ENCODE measurements at places on chromosomes 2 and 18. TPM values are rescaled to one million over a fixed set of nuclear protein-coding genes. Genes with fewer than 3 reads are reported as not detected.

DNA sequence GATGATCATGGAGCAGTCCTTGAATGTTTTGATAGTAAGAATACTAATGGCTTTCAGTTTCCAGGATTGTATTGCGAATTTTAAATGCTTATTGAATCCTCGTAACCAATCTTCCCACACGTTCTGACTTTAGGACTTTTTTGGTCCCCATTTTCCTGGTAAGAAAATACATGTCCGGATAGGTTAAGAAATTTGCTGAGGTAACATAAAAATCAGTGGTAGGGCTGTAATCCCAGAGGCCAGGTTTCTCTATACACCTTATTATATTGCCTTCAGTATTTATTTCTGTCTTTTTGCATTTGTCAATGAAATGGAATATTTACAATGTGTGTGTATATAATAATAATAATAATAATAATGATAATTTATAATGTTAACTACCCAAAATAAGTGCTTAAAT, 603.2 kb downstream of the TMEM182 start:
- DNase-seq: no peak

DNA sequence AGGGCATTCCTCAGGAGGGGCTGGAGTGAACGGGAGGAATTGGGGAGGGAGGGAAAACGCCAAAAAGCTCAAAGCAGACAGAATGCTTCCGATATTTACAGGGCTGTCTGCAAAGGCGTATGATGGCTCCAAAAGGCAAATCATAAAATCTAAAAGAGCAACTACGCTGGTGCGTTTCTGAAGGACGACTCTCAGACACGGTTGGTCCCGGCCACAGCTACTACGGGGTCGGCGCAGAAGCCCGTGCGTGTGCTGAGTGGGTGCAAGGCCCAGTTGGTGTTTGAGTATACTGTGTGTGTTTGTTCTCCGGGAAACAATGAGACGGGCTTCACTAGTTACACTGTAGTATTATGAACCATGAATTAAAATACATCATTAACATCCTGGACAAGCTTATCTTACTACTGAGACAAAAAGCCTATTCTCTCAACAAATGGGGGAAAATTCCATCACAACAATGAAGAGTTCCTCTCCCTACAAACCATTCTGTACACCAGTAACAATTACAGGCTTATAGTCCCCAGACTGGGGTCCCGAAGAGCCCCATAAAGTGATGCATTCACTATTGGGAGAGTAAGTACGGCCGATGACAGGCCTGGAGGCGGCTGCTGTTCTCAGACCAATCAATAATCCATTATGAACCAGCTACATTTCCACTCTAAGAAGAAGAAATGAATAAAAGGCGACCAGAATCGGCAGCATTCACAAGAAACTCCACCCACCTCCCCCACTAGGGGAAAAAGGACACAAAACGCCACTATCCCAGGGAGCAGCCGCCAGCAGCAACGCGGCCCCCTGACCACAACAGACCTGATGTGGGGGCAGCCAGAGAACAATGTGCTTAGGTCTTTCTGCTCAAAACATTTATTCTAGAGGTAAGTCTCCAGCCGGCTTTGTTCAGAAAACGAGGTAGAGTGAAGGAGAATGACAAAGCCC, 43.4 kb downstream of the ZNF516 start:
- DNase-seq: peak; percentile 48

DNA sequence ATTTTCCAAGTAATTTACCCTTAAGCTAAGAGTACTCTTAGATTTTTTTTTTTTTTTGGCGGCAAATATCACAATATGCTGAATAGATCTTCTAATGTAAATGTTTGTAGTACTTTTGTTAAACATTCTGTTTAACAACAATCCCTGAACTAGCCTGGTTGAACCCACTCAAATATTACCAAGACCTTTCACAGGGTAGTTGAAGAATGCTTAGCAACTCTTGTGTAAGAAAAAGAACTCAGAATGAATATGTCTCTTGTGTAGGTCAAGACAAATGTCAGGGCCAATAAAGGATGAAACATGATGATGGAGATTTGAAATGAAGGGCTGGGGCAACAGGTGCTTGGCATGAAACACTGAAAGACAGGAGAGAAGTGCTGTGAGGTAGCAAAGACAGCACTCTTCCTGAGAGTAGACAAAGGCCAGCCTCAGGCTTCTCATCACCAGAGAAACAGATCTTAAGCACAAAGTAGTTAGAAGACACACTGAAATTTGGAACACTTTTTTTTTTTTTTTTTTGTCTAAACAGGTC, 597.3 kb downstream of the ERBB4 start:
- DNase-seq: no peak

DNA sequence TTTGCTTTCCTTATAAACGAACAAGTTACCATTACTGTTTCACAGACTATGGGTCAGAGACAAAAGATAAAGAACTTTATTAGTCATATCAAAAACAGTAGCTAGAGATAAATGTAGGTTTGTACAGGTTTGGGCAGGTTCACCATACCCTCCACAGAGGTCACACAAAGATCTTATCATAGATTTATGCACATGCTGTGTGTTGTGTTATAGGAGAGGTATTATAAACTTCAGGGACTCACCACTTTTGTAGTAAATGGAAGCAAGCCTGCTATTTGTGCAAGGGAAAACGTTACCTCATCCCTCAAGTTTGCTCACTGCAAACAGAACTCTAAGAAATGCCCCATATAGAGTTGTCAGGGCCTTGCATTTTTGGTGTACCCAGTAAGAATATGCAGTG, 584.5 kb upstream of the LRRTM1 start:
- DNase-seq: no peak

Gene DSG1
- total RNA-seq: not detected

GRCh38 chr2:25664183-25664964, 9.0 kb downstream of the DTNB start:
- DNase-seq: peak; percentile 83

Gene CD8B
- not detected for total RNA-seq

- DNase-seq: peak; percentile 21
Measured at GRCh38 chr2:207282916-207283315, 117.2 kb upstream of the KLF7 start.

All from endothelial cell of umbilical vein (primary cell).